ENCODE measurements at places on chromosomes 7 and 10.

- peak; percentile 61 for DNase-seq
Observed at GRCh38 chr7:14899030-14899429, 3.5 kb downstream of the DGKB start.

- no peak for DNase-seq
Observed at GRCh38 chr10:127880557-127880956, 12.2 kb downstream of the CLRN3 start.

DNA sequence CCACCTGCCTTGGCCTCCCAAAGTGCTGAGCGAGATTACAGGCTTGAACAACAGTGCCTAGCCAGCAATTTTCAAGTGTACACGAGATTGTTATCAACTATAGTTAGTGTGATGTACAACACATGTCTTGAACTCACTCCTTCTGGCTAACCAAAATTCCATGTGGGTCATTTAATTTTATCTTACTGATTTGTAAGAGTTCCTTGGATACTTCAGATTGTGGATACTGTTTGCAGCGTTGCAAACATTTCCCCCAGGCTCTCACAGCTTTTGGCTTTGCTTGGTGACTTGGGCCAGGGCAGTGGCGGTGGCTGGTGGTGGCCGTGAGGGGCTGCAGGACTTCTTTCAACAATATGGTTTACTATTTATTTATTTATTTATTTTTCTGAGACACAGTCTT lies 8.5 kb upstream of the TMEM270 start:
- no peak for DNase-seq

DNA sequence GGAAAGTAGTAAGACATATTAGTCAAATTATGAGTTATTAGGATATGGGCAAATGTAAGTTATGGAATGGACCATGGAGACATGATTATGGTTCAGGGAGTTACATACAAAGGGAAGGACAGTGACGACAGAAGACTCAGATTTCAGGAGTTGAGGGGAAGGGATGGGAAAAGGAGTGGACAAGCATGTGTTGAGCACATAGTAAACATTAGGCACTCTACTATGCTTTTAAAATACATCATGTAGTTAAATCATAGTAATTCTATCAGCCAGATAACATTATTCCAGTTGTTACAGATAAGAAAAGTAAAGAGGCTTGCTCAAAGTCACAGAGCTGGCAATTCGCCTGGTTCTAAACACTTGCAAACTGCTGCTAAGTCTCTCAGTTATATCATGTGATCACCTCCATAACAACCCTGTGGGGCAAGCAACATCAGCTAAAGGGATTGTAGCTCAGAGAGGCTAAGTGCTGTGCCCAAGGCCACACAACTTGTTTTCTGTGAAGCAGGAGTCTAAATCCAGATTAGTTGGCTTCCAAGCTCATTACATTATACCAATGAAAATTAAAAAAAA lies 115.2 kb upstream of the MDFIC start:
- no peak for DNase-seq

DNA sequence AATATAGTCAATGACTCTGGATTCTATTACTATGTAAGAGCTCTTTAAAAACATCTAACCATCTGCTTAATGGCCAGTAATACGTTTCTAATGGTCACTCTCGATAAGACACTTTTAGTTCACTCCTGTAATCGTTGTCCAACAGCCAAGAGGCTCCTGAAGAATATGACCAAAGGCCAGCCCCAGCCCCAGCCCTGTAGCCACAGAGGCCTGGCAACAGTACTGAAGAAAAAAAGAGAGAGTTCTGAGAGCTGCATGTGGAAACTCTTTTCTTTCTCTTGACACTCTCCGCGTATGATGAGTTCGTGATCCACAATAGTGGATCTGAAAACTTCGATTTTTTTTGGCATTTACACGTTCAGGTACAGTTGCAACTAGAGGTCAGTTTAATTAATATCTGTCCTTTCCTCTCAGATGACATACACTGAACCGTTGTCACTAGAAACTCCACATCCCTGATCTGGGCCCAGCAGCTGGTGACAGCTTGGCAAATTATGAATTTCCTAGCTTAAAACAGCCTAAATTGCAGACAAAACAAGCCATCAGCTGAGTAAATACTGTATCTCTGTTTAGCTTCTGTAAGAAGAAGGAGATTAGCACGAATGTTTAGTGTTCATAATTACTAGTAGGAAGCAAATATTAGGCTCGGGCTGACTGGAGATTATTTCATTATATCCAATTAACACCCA lies 456.7 kb downstream of the LRMDA start:
- DNase-seq = peak; percentile 23

- DNase-seq = peak; percentile 17
Observed at GRCh38 chr7:7183061-7183837, 905 bp downstream of the C1GALT1 start.

DNA sequence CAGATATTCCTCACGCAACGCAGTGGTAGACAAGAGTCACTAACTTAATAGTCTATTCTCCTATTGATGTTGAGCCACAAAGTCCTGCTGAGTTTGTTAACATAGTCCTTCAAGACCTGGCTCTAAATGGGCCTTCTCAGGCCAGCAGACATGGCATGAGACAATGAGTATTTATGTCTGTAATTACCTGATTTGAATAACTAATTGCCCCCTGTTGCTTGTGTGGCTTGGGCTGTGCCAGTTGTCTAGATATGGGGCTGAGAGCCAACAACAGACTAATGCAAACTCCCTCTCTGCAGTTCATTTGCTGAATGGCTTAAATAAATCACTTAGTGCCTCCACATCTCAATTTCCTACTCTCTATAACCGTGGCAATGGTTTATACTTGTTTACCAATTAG lies 65.5 kb upstream of the VWC2 start:
- no peak for DNase-seq

GRCh38 chr10:69061305-69062161 lies 26.4 kb upstream of the SRGN start:
- DNase-seq = no peak

DNA sequence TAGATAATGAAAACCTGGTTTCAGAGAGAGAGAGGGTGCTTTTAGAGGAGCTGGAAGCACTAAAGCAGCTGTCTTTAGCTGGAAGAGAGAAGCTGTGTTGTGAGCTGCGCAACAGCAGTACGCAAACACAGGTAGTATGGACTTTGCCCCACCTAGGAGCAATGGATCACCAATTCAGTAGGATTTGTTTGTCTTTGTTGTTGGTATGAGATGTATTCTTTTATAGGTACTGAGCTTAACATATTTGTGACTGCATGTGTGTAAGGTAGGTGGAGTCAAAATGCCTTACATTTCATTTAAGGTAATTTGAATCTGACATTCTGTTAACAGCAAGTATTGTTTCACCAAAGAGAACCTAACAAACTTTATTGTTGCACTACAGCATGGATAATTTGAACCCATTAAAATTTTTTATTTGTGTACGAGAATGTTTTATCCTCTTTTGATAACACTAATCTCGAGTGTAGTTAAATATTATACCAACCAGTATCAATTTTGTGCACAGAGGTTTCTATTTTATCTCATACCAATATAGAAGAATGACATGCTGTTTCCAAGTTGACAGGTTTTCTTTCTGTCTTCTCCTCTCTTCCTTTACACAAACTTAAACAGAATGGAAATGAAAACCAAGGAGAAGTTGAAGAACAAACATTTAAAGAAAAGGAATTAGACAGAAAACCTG lies 92.1 kb downstream of the CYP51A1 start:
- no peak for DNase-seq

GRCh38 chr10:98302741-98303365 lies 34.9 kb upstream of the LOXL4 start:
- no peak for DNase-seq

DNA sequence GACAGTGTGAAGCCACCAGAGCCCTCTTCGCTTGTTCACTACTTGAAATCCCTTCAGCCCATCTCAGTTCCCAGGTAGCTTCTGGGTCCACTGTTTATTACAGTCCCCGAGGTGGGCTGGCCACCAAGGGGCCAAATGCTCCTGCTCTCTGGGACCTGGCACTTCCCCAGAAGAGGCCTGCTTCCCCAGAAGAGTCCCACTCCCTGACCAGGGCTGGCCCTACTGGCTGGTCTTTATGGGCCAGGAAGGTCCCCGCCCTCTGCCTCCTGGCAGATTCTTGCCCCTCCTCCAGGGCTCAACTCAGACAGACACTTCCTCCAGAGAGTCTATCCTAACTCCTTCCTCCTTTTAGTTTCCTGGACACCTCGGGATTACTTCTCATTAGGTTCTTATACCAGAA lies 70.7 kb upstream of the LRRC18 start:
- DNase-seq = no peak

GRCh38 chr10:7945034-7945433 lies 109.5 kb upstream of the GATA3 start:
- DNase-seq = no peak

- peak; percentile 39 for DNase-seq
Observed at GRCh38 chr7:24381894-24382505, 98.0 kb downstream of the NPY start.

GRCh38 chr10:132175907-132176581 lies 10.7 kb upstream of the DPYSL4 start:
- peak; percentile 4 for DNase-seq

- peak; percentile 29 for DNase-seq
Observed at GRCh38 chr10:74156919-74157289, 5.9 kb downstream of the ADK start.

DNA sequence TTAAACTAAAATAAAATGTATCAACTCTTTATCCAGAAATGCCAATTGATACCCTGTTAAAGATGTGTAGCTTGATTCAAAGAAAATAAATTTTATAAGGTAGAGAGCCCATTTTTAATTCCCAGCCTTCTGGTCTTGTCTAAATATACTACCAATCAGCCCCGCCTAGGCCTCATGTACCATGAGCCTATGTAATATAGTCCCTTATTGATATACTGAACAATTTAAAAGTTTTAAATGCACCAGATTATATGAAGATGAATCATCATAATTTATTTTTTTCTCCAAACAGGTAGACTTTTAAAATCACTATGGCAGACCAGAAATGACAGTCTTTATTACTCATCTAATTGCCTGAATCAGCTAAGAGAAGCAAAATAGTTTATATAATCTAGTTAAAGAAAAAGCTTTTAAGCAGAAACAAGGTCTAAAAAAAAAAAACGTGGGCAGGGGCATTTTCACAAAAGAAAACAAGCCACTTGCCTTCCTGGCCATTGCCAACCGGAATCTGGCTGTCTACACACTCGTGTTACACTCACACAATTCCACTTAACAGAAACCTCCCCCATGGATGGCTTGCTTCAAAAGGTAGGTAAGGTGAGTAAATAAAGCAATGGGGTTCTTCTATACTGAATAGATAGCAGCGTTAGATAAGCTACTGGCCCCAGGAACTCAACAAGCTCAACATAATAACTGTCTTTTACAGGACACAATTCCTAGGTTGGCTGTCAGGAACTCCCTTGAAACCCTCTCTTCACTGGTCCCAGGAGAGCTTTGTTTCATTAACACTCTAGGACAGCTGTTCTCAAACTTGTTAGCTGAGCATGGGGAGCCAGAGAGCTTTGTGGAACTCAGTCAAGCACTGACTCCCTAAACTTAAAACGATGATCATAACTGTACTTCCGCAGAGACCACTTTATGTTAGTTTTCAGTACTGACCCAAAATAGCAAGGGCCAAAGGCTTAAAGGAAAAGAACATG lies 37.2 kb downstream of the RAPGEF5 start:
- peak; percentile 81 for DNase-seq

GRCh38 chr10:128298587-128298986 lies 172.4 kb upstream of the MKI67 start:
- DNase-seq = no peak

DNA sequence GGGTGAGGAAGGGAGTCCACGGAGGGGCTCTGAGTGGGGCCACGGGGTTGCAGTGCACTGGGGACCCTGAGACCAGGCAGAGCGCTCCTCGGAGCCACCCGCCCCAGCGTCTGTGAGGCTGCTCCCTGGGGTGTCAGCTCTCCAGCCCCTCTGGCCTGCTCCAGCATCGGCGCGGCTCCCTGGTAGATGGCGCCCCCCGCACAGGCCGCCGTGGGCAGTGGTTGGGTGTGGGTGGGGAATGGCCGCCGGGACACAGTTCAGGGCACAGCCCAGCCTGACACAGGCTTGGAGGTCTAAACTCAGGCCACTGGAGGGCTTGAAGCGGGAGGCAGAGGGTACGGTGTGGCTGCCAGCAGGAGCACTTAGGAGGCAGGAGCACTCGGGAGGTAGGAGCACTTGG lies 222.6 kb upstream of the PPP2R2D start:
- no peak for DNase-seq

DNA sequence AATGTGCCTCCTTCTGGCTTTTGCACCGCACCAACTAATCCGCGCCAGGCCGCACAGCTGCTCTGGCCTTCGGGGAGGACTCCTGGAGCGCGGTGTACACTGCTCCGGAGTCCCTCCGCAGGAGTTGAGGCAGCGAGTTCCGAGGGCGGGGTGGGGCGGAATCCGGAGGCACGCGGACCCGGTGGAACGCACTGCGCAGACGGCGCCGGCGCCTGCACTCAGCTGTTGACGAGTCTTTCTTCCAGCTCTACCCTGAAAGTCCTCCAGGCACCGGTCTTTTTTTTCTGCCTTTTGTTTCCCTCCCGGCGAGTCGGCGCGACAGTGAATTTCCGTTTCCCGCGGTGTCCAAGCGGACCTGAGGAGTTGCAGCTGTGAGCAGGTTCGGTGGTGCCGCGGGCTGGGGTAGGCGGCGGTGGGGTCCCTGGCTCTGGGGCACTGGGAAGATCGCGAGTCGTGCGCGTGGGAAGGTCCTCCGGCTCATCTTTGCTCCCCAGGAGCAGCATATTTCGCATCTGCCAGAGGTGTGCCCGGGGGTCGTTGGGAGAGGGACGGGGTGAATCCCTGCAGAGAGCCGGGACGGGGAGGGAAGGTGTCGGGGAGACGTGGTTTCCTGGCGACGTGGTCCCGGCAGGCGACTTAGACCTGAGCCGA lies 44.1 kb downstream of the SFTPD start:
- peak; percentile 7 for DNase-seq

DNA sequence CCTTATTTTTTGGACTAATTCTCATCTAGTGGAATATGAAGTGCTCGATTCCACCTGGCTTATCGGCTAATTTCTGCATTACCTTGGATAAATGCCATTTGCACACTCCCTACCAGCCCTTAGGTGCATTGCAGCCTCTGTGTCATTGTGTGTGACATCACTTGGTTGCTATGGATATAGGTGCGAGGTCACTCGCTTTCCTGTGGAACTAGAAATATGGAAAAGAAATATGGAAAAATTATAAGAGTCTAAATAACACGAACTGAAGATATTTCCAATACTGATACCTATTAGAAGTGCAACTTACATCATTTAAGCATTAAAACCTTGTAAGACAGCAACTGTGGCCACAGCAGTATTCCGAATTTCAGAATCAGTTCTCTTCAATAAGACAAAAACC lies 2.0 kb downstream of the YWHAG start:
- peak; percentile 49 for DNase-seq

GRCh38 chr10:28505359-28505959 lies 27.5 kb upstream of the WAC start:
- DNase-seq = no peak

GRCh38 chr10:112303528-112303927 lies 20.3 kb downstream of the TECTB start:
- DNase-seq = no peak

- DNase-seq = no peak
Observed at GRCh38 chr10:15714847-15715246, 4.9 kb downstream of the ITGA8 start.

All from NCI-H524 (cell line).